ENCODE measurements at places on chromosomes 11 and 22.

GRCh38 chr11:72670041-72670440, 4.2 kb downstream of the PDE2A start:
- no peak for DNase-seq

- DNase-seq, result no peak
Observed at GRCh38 chr11:74380746-74381439, 17.3 kb downstream of the PGM2L1 start.

GRCh38 chr11:26227301-26227746, 104.6 kb upstream of the ANO3 start:
- DNase-seq, result no peak

- DNase-seq, result no peak
Observed at GRCh38 chr22:41094041-41094593, 1.7 kb downstream of the EP300 start.
